ENCODE measurements at places on chromosomes 1 and 21. TPM values are rescaled to one million over a fixed set of nuclear protein-coding genes. Genes with fewer than 3 reads are reported as not detected.

GRCh38 chr1:180860535-180860934 is 52.2 kb upstream of the KIAA1614 start:
- DNase-seq: no peak

- no peak for DNase-seq
These were observed 4.5 kb upstream of the ANKRD13C start for GRCh38 chr1:70358921-70359564.

SLC25A33 gene
- polyA plus RNA-seq: 1.0 TPM

- no peak for DNase-seq
These were observed 57.0 kb downstream of the NUP210L start for GRCh38 chr1:154097873-154098272.

DNA sequence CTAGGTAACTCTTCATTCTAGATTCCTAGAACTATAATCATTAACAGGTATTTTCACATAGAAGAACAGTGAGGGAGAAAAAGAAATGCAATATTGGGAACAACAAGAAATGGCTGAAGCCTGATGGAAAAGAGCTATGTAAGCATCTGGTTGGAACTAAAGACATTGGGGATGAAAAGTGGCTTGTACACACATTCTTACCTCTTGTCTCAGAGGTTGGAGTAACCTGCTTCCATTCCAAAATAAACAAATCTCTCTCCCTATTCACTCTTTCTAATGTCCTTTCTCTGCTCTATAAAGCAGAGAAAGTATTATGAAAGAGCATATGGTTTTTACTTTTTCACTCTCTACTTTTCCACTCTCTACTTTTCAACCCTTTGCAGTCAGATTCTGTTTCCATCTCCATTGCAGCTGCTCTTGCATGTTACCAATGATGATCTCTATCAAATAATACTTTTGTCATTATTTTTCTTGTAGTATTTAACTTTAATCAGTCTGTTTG is 37.5 kb downstream of the CMPK1 start:
- DNase-seq: no peak

DNA sequence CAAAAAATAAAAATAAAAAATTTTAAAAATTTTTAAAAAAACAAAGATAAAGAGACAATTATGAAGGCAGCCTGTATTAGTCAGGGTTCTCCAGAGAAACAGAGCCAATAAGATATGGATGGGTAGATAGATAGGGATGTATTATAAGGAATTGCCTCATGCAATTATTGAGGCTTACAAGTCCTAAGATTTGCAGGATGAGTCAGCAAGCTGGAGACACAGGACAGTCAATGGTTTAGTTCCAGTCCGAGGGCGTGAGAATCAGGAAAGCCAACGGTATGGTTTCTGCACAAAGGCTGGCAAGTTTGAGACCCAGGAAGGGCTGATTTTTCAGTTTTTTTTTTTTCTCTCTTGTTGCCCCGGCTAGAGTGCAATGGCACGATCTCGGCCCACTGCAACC is 24.1 kb upstream of the EIF4G3 start:
- no peak for DNase-seq

GRCh38 chr21:19537116-19537515 is 1133.5 kb upstream of the TMPRSS15 start:
- no peak for DNase-seq

DNA sequence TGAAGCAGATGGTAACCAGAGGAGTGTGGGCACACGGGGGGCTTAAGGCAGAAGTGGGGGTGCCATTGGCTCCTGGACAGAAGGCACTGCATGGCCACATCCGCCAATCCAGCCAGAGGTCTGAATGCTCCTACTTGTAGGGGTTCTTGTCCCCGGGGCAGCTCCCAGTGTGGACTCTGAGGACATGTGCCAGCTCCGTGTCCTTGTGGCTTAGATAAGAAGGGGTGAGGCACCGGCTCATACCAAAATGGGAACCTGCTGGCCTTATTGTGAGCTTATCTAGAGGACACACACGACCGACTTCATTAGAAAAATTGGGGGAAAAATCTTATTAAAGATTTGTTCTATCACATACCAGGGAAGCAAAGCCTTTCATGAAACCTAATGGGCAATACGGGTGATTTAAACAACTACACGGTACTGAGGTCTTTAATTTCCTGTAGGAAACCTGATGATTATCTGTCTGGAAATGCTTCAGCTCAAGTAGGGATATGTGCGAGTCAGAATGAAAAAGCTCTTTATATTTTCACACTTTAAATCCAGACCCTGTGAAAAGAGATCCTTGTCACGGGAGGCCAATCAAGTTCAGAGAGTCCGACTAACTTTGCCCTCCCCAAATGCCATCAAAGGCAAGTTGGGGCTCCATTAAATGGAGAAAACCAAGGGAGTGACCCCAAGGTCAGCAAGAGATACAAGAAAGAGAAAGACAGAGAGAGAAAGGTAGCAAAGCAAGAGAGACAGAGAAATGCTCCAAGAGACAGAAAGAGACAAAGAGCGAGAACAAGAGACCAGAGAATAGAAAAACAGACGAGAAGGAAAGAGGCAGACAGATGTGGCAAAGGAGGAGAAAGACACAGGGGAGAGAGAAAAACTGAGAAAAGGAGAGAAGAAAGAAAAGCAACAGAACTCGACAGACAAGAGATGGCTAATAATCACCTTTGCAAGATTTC is 14.1 kb upstream of the KCNN3 start:
- no peak for DNase-seq

- no peak for DNase-seq
These were observed 38.5 kb upstream of the ACTRT2 start for GRCh38 chr1:2982615-2983318.

DNA sequence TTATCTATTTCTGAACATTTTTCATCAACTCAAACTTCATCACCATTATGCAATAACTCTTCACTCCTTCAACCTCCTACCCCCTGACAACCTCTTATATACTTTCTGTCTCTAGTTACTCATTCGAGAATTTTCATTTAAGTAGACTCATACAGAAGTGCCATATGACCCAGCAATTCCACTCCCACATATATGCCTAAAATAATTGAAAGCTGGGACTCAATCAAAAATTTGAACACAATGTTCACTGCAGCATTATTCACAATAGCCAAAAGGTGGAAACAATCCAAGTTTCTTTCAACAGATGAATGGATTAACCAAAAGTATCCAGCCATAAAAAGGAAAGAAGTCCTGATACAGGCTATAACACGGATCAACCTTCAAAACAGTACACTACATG is 24.1 kb downstream of the COL11A1 start:
- DNase-seq: no peak
